ENCODE measurements at places on chromosomes 3 and 15. TPM values are rescaled to one million over a fixed set of nuclear protein-coding genes. Genes with fewer than 3 reads are reported as not detected.
A peak's percentile ranks its signal among the peaks of the same experiment; 100 is the strongest.

GRCh38 chr3:182527745-182528144 is 265.6 kb upstream of the ATP11B start:
- DNase-seq = no peak

DNA sequence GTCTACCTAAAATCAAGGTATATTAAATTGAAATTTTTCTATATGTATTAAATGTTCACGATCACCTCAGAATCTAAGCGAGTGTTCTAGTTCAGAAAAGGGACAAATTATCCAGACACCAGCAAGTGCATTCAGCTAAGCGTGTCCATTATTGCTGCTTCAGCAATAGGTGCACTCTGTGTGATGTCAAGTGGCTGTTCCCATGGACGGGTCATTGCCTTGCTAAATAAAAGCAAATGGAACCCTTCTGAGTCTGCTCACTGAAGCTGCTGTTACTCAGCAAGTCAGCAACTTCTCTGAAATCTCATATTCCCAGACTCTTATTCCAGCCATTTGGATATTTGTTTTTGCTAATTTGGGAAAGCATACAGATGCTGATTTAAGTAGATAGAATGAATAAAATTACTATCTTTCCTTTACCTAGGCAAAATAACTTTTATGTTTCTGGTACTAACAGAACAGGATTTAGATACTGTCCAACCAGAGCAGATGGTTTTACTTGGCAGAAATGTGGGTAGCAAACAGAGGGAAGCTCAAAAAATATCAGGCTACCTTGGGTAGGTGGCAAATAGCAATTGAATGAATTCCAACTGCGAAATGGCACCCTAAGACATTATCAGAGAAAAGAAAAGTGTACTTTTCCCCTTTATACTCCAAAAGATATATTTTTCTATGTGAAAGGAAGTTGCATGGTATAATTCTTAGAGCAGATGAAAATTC is 407.0 kb downstream of the GAP43 start:
- DNase-seq = no peak

GRCh38 chr3:71168121-71168721 is 415.3 kb downstream of the FOXP1 start:
- no peak for DNase-seq

- no peak for DNase-seq
These were observed 1.1 kb downstream of the KLHL6 start for GRCh38 chr3:183554377-183554776.

GRCh38 chr15:31405200-31405920 is 78.7 kb downstream of the KLF13 start:
- DNase-seq = no peak

DNA sequence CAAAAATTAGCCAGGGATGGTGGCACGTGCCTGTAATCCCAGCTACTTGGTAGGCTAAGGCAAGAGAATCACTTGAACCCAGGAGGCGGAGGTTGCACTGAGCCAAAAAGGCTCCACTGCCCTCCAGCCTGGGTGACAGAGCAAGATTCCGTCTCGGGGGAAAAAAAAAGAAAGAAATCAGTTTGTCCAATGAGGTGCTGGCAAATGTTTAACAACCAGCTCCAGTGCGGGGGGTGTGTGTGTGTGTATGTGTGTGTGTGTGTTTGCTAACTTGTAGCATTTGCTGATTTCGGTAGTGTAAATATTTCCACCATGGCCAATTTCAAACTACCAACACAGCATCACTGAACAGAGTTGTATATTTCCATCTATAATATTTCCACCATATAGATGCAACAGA is 23.8 kb upstream of the IDH2 start:
- no peak for DNase-seq

C3orf20 gene
- 0.49 TPM for total RNA-seq

DNA sequence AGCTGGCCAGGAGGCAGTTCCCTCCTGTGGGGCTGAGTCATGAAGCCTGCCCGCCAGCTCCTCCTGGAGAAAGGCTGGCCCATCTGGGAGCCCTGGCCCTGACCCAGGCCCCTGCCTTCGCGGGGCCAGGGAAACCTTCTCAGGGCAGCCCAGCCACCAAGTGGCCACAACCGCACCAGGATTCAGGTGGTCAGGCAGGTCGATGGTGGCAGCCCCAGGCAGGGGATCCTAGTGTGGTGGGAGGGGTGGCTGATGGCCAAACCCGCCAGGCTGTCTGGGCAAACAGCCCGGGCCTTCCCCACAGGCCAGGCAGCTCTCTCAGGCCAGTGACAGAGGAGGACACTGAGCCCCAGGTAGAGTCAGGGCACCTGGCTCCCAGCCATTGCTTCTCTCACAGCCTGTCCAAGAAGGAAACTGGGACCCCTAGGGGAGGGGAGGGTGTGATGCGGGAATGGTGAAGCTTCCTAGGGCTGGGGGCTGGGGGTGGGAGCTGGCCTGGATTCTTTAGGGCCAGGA is 1.2 kb downstream of the TWF2 start:
- no peak for DNase-seq

GRCh38 chr15:31468911-31469785 is 142.5 kb downstream of the KLF13 start:
- DNase-seq = peak; percentile 70

DNA sequence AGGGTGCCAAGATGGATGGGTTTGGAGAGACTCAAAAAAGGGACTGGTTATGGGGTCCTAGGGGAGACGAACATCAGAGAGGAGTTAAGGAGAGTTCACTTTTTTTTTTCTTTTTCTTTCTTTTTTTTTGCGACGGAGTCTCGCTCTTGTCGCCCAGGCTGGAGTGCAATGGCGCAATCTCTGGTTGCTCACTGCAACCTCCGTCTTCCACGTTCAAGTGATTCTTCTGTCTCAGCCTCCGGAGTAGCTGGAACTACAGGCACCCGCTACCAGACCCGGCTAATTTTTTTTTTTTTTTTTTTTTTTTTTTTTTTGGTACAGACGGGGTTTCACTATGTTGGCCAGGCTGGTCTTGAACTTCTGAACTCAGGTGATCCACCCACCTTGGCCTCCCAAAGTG is 1.2 kb downstream of the SPINT1 start:
- DNase-seq = no peak

MYD88 gene
- total RNA-seq = 45.9 TPM

GRCh38 chr3:35744419-35744818 is 105.1 kb downstream of the ARPP21 start:
- DNase-seq = no peak

GAP43 gene
- total RNA-seq = 4.9 TPM

DNA sequence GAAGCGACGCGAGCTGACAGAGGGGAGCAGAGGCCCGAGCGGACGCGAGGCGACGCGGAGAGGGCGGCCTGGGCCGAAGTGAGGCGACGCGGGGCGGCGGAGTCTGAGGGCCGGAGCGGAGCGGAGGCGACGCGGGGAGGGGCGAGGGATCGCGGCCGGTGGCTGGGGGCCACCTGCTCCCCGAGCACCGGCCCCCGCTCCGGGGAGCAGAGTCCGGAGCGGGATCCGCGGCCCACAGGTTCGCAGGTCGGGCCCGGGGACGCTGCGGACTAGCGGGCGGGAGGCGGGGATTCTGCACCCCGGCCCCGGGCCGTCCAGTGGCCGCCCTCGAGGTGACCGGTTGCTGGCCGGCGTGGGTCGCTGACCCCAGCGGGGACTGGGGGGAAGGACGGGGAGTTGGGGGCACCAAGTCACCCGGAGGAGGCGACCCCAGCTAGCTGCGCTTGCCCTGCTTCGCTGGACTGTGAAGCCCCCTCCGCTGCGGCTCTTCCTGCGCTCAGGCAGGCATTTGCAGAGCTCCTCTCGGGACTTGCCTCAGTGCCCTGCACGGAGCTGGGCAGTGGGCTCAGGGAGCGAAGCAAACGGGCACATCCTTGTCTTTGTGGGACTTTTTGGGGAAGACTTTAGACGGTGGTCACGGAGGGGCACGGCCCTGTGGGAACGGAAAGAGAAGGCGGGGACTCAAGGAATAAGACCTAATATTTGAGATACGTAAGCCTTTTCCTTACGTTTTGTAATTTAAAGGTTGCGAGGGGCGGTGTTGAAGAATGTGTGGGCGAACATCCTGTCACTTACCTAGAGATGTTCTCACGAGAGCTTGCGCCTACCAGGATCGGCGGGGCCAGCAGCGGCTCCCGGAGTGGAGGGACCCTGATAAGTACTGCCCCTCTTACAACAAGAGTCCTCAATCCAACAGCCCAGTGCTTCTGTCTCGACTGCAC is 566 bp downstream of the HMCES start:
- no peak for DNase-seq

COLQ gene
- total RNA-seq = 12.8 TPM

DNA sequence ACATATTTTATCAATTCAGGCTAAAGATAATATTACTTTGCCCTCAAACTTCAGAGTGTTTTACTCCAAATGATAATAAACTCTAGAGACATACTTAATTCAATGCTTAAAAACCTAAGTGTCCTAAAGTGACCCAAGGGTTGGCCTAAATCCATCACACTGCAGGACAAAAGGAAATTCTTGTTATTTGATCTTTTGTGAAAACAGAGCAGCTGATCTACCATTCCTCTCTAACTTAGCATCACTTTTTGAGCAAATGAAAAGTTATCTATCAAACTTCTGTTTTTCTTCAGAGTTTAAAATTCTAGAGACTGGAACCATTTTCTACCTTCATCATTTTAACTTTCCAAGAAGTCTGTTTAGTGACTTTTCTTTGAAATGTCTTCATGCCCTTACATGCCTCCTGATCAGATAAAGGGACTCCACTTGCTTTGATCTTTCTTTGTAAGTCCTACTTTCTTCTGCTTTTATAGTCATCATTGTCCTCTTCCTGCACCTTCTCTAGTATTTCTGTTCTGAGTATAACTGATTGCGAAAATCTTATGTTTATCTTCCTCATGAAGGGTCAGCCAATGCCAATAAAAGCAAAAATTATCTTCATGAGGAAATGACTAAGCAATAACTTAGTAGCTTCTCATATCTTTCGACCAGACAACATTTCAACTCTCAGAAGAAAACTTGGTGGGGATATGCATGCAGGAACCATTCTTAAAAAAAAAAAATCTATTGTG is 378.7 kb upstream of the TGFBR2 start:
- no peak for DNase-seq

MNS1 gene
- total RNA-seq = 2.9 TPM

CNTN4 gene
- total RNA-seq = 22.1 TPM

DNA sequence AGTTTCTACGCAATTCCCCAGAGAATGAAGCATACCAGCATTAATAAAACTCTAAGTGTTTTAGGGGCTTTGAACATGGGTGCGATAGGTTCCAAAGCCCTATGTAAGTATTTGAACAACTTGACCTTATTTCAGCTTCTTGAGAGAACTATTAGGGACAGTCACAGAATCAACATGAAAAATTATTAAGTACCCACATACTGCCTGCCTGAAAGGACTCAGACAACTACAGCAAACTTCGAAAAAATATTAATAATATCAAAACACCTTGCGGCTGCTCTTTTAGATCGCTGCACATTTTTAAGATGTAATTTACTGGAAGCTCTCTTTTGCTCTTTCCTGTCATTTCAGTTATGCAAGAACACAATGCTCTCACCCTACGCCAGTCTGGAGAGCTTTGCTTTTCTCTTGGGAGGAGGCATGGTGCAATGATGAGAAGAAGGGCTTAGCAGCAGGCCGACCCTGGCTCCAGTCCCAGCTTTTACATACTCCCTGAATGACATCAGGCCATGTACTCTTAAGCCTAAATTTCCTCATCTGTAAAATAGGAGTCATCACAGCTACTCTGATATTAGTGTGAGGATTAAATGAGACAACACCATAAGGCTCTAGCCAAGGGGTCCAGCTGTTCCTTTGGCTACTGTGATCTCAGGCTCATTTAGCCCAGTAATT is 640.7 kb downstream of the FHIT start:
- DNase-seq = no peak

GRCh38 chr3:53457068-53457467 is 37.3 kb upstream of the CACNA1D start:
- DNase-seq = no peak

DNA sequence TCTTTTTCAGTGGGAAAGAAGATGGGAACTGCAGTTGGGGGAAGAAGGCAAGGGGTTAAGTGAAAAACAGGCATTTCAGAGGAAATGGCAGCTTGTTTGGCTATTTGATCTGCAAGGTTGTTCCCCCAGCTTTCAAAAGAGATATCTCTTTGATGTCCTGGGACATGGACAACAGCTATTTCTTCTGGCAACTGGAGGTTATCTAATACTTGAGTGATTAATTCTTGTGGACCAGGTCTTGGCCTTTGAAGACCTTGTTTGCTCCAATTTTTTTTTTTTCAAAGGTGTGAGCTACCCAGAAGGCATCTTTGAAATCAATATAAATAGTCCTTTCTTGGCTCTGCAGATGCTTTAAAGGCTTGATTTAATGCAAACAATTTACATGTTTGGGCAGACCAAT is 51.5 kb downstream of the KATNBL1 start:
- DNase-seq = no peak

GRCh38 chr15:91216000-91216399 is 115.9 kb downstream of the SV2B start:
- no peak for DNase-seq

DNA sequence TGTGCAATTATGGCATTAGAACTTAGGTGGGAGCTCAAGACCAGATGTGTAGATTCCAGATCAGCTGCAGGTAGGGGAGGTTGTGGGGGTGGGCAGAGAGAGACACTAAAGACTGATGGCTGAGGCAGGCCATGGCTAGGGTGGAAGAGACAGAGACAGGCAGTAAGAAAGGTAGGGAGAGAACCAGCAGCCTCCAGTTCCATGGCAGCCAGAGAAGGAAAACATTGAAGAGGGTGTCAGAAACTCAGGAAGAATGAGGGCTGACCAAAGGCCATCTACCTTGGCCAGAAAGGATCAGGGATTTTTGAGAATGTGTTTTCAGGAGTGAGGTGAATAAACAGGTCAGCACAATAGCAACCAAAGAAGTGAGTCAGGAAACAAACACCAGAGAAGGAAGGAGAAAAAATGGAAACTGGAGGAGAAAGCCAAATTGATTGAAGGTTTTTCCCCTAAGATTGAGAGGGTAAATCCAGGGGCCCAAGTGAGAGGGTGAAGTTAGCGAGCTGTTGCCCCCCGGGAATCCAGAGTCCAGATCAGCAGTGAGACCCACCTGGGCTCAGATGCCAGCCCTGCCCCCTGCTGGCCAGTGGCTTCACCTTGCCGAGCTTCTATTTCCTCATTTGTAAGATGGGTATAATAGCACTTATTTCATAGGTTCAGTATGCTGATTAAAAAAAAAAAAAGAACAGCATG is 41.0 kb downstream of the ABHD2 start:
- no peak for DNase-seq
